Esophagus squamous epithelium (tissue), 5 donors: ENCODE measurements at places on chromosomes 5 and 9.

- DNase-seq = no peak
These were observed 10.6 kb upstream of the HMCN2 start for GRCh38 chr9:130254747-130255630.

- DNase-seq = no peak
These were observed 69.9 kb downstream of the INSYN2B start for GRCh38 chr5:169910393-169910792.

DNA sequence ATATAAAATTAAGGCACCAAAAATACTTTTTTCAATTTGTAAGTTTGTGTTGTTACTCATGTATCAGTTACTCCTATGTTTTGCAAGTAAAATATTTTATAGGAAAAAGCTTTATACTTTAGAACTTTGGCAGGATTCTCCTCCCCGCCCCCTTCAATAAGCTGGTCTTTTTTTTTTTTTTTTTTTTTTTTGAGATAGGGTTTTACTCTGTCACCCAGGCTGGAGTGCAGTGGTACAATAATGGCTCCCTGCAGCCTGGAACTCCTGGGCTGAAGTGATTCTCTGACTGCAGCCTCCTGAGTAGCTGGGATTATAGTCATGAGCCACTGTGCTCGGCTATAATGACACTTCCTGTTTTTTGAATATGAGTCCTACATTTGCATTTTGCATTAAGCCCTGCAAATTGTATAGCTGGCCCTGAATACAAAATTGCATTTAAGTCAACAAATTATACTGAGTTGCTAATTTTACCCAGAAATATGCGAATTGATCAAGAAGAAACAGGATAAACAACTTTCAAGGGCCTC, 192.9 kb downstream of the PIK3R1 start:
- DNase-seq = no peak

GRCh38 chr9:72041775-72042194, 18.6 kb downstream of the C9orf57 start:
- no peak for DNase-seq

DNA sequence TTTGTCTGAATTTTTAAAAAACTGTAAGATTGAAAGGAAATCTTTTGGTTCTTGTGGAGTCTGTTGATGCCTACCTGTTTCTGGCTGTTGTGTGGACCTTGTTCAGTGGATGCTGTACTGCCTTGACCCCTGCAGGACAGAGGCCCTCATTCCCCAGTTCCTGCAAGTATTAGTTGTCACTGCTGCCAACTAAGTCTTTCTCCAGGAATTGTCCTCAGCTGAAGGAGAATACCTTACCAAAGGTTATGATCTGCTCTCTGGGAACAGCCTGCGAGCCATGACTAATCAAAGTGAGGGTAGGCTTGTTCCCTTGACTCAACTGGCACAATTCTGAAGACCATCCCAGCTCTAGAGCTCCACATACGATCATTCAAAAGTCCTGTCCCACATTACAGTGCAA, 145.3 kb upstream of the FST start:
- no peak for DNase-seq
